ENCODE measurements at places on chromosomes 13 and 19.
A peak's percentile ranks its signal among the peaks of the same experiment; 100 is the strongest.

GRCh38 chr19:10043286-10043927 lies 30.1 kb downstream of the RDH8 start:
- DNase-seq, result peak; percentile 60

GRCh38 chr13:114111577-114111976 lies 20.8 kb downstream of the RASA3 start:
- peak; percentile 77 for DNase-seq

DNA sequence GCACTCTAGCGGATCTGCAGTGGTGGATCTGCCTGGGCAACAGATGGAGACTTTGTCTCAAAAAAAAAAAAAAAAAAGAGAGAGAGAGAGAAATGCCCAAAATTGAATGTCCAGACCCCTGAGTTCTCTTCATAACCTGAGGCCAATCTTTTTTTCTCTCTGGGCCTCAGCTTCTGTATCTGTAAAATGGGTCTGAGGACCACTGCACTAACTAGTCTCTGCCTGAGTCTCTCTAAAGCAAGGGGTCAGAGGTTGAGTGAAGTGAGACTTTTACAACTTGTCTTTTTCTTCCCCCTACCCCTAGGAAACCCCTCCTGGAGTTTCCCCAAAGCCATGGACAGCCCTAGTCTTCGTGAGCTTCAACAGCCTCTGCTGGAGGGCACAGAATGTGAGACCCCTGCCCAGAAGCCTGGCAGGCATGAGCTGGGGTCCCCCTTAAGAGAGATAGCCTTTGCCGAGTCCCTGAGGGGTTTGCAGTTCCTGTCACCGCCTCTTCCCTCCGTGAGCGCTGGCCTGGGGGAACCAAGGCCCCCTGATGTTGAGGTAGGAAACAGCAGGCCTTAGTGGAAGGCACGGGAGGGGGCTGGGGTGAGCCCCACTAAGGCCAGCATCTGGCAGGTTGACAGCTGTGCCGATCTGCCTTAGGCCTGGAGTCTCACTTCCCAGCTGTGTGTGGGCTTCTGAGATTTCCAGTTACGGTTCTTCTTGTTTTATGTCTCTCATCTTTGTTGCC lies 1.8 kb downstream of the TMEM91 start:
- peak; percentile 17 for DNase-seq

DNA sequence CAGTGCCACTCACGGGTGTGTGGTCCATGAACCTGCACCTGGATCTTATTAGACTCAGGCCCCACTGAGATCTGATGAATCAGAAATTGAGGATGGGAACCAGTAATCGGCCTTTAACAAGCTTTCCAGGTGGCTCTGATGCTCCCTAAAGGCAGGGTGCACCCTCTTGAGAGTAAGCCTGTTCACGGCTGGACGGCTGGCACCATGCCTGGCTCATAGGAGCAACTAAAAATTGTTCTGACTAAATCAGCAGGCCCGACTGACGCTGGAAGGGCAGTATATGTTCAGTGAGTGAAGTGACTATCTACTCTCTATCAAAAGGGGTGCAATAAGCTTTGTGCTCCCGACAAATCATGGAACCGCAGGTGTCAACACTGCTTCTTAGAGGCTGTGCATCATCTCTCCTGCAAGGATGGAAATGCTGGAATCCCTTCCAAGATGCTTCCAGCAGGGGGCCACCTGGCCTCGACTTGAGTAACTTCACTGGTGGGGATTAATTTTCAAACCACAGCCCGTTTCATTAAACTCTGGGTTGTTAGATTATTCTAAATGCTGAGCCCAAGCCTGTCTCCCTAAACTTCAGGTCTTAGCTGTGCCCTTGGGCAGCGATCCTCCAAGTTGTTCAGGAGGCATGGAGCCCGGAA lies 28.4 kb downstream of the TMTC4 start:
- peak; percentile 49 for DNase-seq

DNA sequence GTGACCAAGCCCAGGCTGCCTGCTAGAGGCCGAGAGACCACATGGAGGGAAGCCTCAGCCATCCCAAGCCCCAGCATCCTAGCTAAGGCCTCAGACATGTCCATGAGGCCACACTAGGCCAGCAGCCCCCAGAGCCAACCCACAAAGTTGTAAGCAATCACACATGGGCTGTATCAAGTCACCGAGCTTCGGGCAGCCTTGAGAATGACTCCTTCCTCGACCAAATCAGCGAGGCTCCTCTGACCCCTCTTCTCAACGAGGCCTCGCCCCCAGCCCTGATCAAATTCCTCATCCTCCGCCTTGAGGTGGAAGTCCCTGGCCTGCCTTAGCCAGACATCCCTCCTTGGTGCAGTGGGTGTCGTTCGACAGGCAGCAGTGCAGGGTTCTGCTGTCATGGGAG lies 1.9 kb upstream of the SPACA7 start:
- no peak for DNase-seq

Measured in ELR (cell line).